ENCODE measurements at places on chromosomes 4 and X.

GRCh38 chr4:82780752-82781231, 17.8 kb downstream of the SCD5 start:
- no peak for DNase-seq

GRCh38 chr4:2824329-2824835, 19.3 kb upstream of the ADD1 start:
- DNase-seq = no peak

- DNase-seq = no peak
Observed at GRCh38 chr4:134754301-134755019, 552.9 kb upstream of the PABPC4L start.

- DNase-seq = no peak
Observed at GRCh38 chr4:115675719-115676118, 562.3 kb upstream of the NDST4 start.

DNA sequence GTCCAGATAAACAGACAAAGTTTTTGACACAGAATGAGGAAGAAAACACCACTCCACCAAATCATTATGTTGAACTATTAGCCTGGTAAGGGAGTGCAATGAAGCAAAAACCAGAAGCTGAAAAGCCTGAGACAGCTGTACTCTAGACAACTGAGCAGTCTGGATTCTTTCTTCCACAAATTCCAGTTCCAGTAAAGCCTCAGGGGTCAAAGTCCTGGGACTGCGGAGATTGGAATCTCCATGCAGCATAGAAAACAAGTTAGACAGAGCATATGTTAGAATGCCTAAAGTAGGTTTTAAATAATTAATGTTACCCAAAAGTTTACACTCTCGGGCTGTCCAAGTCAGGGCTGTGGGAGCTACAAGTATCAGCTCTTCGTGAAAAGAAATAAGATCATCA, 263.2 kb downstream of the TECRL start:
- no peak for DNase-seq

DNA sequence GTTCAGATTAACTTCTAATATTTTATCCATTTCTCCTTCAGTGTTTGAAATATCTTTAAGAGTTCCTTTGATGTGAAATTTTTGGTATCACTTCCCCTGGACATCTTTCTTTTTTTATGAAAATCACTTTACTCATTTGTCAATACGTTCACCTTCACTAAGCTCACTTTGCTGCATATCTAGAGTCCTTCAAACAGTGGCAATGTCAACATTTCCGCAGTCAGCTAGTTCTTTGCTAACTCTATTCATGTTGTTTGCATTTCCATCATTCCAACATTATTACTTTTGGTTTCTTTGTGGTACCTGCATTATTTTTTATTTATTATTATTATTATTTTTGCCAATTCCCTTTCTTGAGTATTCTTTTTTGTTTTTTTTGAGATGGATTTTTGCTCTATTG, 203.0 kb downstream of the GPAT3 start:
- no peak for DNase-seq

DNA sequence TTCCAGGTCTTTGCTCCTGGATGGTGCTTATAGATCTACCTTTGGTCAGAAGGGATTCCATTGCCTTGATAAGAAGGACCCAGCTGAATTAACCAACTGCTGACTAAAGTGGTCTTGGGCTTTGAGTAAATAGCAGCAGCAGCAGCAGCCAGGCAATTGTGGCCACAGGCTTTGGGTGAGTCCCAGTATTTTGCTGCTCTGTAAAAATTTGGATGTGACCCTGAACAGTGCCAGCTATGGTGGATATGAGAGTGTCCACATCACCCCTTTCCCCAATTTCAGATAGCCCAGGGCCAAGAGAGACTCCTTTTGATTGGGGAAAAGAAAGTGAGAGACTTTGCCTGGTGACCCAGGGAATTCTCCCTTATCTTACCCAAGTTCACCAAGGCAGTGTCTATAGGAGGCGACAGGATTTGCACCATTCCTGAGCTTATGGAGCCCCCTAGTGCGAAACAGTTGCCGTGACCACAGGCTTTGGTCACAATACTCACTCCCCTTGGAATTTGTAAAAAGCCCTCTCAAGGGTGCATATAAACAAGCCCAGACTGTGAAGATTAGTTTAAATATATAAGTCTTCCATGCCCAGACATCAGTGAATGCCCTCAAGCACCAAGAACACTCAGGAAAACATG, 518.0 kb downstream of the TMA16 start:
- DNase-seq = no peak

DNA sequence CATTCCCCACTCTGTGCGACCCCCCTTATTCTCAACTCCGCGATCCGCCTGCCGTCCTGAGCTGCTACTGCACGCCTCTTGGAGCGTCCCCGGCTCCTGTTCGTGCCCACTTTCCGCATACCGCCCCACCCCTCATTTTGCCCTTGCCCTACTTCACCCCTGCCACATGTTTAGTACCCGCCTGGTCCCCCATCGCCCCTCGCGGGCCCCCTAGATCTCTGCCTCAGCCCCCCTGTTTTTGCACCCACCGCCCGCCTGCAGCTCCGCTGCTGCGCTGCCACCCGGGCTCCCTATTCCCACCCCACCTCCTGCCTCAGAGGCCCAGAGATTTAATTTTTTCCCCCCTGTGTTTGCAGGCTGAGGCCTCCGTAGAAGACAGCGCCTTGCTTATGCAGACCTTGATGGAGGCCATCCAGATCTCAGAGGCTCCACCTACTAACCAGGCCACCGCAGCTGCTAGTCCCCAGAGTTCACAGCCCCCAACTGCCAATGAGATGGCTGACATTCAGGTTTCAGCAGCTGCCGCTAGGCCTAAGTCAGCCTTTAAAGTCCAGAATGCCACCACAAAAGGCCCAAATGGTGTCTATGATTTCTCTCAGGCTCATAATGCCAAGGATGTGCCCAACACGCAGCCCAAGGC, 1.4 kb downstream of the MAGED1 start:
- no peak for DNase-seq

- DNase-seq = no peak
Observed at GRCh38 chr4:7753271-7753670, 186.4 kb downstream of the AFAP1 start.

DNA sequence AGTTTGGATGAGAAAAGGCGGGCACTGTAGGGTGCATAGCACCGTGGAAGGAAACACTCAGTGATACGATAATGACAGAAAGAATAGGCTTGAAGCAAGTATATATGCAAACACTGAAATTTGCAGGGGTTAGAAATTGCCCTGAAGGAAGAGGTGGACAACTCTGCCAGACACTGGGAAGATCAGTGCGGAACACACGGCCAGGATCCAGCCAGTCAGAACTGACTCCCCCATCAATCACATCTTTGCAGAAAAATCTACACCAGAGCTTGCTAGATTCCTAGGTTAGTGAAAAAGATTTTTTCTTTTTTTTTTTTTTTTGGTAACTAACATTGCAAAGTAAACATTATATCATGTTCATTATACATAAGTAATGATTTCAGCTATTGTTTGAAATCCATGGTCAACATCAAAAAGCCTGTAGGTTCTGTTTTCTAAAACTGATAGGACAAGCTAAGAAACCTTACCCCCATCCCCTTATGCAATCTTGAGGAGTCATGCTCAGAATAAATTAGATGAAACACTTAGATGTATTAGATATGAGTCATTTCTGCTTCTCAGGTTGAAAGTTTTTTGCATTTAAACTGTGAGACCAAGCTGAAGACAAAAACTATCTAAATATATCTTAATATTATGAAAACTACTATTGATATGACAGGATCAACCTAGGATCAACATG, 38.9 kb downstream of the TRIML1 start:
- no peak for DNase-seq

DNA sequence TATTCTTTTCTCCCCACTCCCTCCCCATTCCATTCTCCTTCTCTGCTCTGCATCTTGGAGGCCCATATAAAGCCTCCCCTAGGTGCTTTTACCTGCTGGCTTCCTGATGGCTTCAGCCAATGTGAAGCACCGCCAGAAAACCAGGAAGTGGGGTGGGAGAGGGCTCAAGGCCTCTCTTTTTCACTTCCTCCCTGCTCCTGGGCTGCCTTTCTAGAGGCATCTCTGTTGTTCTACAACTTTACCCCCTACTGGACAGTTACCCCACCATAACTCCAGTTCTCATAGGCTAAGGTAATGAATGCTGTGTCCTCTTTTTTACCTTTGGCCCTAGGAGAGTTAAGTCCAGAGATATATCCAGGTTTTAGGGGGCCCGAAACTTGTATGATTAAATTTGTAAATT, 62.4 kb upstream of the PPARGC1A start:
- DNase-seq = no peak

GRCh38 chr4:127995776-127996175, 30.6 kb downstream of the ABHD18 start:
- DNase-seq = no peak

DNA sequence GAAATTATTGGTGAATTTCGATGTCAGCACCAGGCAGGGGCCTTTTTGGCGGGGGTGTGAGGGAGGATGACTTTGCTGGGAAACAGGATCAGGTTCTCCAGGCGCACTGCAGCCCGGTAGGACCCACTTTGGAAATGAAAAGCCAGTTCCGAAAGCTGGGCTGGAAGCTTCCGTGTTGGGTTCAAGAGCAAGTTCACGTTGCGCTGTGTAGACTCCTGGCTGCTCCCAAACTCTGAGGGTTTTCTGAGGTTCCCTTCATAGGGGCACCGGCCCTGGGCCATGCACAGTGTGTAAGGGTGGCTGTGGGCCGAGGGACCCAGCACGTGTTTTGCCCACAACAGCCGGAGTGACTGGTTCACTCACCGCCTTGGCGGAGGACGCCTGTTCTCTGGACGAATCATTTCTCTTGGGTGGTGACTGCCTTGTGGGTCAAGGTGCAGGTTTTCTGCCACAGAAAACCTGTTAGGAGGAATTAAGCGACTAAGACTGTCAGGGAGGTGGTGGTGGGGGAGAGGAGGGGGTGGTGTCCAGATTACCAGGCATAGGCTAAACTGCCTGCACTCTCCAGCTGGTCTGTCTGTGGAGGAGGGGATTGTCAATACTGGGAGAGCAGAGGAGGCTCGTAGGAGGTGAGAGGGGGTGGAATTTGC, 8.0 kb downstream of the SHOX start:
- DNase-seq = no peak

DNA sequence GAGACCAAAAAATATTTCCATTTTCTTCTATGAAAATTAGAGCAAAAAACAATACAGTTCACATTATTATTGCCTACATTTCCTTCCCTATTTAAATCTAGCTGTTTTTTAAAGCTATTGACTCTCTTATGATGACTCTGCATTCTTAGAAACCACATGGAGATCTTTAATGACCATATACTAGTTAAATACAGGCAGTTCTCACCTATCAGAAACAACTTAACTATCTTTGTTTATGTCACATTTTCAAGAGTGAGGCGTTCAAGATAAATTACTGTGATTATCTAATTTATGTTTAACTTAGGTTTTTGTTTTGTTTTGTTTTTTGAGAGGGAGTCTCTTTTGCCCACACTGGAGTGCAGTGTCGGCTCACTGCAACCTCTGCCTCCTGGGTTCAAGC, 3.0 kb downstream of the CISD2 start:
- DNase-seq = no peak

DNA sequence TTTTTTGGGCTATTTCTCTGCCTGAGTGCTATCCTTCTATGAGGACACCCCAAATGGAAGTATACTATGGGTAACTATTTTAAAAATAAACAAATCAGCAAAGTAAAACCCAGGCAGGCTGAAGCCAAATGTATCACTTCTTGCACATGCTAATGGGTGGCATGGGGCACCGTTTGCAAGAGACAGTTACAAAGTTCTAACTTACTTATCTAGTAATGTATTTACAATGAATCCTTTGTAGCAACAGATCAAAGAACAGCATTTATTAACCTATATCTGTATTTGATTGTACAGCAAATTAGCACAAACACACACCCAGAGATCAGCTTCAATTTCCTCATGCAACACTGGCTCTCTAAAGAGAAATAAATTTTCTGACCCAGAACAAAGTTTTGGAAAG, 225.5 kb downstream of the ZNF674 start:
- DNase-seq = no peak

- no peak for DNase-seq
Observed at GRCh38 chr4:95499291-95499696, 49.5 kb downstream of the UNC5C start.

- no peak for DNase-seq
Observed at GRCh38 chrX:148649145-148649795, 148.9 kb downstream of the AFF2 start.

- no peak for DNase-seq
Observed at GRCh38 chrX:10922835-10923234, 188.3 kb upstream of the HCCS start.

GRCh38 chrX:129145840-129146272, 377.4 kb downstream of the SMARCA1 start:
- no peak for DNase-seq

GRCh38 chrX:150873616-150874015, 24.9 kb downstream of the CD99L2 start:
- DNase-seq = no peak

GRCh38 chr4:26086621-26087441, 172.8 kb downstream of the SMIM20 start:
- no peak for DNase-seq

DNA sequence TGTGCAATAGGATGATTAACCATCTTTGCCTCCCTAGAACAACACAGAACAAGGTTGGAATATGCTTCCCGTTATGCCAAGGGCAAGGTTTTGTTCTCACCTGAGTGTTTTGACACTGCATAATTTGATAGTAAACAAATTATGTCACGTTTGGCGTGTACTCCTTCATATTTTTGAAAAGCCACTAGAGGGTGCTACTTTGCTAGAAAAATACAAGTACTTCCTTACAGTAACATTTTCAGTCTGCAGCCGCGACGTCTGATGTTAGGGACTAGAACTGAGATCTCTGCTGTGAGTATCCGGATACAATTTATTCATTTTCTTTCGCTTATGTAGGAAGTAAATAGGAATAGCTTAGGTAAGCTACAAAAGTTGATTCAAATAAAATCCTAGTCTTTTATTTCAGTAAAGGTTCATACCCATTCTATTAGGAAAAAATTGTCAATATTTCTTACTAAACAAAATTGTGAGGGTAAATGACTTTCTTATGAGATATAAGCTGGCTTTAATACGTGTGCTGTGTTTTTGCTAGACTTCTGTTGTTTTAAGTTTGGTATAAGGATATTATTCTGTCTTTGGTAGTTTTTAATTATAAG, 181.1 kb upstream of the WDFY3 start:
- DNase-seq = no peak

DNA sequence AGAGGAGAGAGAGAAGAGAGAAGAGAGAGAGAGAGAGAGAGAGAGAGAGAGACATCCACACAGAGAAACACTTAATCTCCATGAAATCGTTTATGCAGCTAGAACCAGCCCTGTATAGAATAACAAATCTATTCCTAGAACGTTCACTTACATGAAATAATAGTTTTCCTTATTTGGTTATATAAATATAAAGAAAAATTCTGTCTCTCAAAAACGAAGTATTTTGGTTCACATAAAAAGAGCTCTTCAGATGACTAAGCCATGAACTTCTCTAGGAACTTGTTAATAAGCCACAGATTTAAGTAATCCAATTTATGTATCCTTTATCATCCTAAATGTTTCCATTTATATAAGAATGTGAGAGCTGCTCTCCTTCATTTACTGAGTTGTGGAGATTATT, 1315.1 kb upstream of the PCDH7 start:
- no peak for DNase-seq

DNA sequence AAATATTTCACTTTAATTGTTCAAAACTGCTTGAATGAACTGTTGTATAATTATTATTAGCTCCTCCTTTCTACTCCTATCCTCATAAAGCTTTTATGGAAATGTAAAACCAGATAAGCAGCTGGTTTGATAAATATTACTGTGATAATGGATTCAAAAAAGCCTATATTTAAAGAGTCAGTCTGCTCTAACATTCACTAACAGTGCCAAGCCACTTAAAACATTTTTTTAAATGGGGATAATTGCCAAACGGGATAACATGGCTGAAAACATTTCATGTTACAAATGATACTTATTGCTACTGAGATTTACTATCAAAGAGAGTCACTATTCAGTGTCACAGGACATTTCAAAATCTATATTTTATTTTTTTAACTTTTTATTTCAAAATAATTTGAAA, 17.4 kb downstream of the ARHGAP24 start:
- DNase-seq = no peak
